ENCODE measurements at places on chromosomes 7 and 10. TPM values are rescaled to one million over a fixed set of nuclear protein-coding genes. Genes with fewer than 3 reads are reported as not detected.

DNA sequence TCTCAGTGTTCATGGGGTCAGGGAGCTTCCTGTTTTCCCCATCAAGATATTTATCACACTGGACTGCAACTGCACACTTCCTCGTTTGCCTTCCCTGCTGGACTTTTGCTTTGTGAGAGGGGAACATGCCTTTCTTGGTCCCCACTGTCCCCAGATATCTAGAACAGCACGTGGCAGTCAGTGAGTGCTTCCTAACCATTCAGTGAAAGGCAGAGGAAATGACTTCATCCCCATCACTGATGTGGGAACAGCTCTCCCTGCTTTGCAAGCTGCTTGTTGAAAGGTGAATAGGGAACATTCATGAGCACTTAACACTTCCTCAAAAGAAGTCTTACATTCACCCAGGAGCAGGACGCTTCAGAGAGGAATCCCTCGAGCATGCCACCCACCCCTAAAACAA is 135.4 kb downstream of the MYOF start:
- no peak for DNase-seq

GRCh38 chr7:133746305-133746704 is 380.8 kb upstream of the LRGUK start:
- no peak for DNase-seq

The SMO gene
- total RNA-seq, result 15.5 TPM

The NYAP1 gene
- not detected for total RNA-seq

GRCh38 chr7:106282852-106283251 is 1.9 kb downstream of the NAMPT start:
- no peak for DNase-seq

The TRIM56 gene
- total RNA-seq, result 4.6 TPM

DNA sequence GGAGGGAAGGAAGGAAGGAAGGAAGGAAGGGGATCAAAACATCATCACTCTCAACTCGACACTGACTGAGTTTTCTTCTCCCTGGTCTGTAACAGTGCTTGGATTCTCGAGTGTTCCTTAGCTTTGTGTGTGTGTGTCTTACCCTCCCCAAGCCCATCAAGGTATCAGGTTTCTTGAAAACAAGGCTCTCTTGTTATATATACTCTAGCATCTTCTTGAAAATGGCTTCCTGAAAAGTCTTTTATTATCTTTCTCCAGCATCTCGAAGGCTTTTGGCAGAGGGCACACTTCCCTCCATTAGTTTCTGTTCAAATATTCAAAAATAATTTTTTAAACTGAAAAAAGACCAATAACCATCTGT is 13.4 kb downstream of the SERPINE1 start:
- DNase-seq, result no peak

- DNase-seq, result no peak
These were observed 156.0 kb downstream of the ZNF33B start for GRCh38 chr10:42482411-42482810.

DNA sequence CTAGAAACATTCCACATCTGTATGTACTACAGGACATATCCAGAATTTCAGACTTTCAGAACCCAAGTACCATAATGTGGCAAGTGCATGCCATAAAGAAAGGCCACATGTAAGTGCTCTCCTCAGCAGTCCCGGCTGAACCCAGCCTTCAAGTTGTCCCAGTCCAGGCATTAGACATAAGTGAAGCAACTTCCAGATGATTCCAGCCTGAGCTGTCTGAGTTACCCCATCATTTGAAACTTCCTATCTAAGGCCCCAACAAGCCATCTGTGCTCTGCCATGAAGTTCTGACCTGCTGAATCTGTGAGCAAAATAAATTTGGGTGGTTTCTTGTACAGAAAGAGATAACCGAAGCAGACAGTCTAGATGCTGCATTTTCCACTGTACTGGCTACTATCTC is 218.8 kb downstream of the IPMK start:
- no peak for DNase-seq

DNA sequence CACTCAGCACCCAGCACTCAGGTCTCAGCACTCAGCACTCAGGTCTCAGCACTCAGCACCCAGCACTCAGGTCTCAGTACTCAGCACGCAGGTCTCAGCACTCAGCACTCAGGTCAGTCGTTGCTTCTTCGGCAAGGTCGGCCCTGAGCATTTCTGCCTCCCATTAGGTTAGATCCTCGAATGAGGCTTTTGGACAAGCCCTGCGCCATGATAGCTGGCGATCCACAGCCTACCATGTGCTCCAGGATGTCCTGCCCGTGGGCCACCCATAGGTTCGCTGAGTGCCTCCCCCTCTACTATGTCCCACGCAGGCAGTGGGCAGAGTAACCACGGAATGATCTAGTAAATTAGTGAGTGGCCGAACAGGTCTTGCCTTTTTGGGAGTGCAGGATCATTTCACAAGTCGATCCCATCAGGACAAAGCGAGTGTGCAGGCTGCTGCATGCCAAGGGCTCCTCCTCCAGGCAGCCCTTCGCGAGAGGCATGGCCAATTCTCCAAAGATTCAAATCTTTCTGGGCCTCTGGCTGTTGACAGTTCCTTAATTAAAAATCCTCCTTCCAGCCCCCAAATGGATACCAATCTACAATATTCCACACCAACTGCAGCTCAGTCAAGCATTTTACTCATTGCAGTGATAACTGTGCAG is 206.3 kb downstream of the ADARB2 start:
- no peak for DNase-seq

GRCh38 chr10:70405037-70405824 is 1.3 kb downstream of the EIF4EBP2 start:
- peak; percentile 96 for DNase-seq

The HSPA14 gene
- 16.3 TPM for total RNA-seq

- no peak for DNase-seq
These were observed 399.7 kb upstream of the ETV1 start for GRCh38 chr7:14389181-14389591.

The NAT16 gene
- total RNA-seq, result not detected
